ENCODE measurements at places on chromosomes 7 and 10.

DNA sequence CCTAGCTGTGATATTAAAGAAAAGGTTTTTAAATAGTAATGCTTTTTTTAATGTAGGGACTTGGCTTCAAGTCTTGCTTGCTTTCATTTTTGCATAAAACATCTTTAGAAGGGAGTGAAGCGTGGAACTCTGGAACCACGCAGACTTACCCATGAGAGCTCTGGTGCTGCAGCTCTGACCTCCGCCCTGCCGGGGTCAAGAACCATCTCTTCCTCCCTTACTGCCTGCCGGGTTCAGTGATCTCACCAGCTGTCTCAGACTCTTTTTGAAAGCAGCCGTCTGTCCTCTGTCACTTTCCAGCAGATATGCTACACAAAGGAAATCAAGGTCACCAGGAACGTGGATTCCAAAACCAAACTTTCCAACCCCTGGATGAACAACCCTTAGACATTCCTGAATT, 353.8 kb downstream of the GPR37 start:
- DNase-seq, result no peak

GRCh38 chr7:55119571-55119970, 100.8 kb downstream of the EGFR start:
- no peak for DNase-seq

- DNase-seq, result peak; percentile 54
Observed at GRCh38 chr10:96830511-96831199, 1.4 kb upstream of the LCOR start.

DNA sequence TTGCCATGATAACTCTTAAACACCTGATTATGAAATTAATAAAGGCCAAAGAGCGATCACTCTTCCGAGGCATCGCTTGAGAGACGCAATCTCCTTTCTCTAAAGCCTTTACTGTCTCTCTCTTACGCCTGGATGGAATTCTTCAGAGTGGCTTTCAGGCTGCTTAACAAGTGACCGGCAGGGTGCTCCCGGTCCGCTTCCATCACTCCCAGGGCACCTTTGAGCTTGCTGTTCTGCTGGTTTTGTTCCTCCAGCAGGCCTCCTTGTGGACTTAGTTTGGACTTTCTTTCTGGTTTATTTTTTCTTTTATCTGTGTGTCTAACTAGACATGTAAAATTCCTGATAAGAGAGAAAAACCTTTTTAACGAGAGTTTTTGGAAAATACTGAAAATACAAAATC, 60.9 kb downstream of the MRPL32 start:
- no peak for DNase-seq

DNA sequence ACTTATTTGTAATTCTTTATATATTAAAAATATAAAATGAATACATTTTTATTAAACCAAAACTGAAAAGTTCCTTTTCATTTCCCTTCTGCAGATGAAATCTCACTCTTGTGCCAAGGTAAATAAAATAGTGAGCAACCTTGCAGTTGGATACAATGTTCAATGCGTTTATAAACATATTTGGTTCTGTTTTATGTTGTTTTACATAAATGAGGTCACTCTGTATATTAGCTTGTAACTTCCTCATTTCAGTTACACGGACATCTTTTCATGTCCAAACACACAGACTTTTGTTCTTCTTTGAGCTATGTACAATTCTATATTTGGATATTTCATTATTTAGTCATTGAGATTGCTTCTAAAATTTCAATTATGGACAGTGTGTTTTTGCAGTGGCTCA, 107.7 kb downstream of the BBS9 start:
- DNase-seq, result no peak

DNA sequence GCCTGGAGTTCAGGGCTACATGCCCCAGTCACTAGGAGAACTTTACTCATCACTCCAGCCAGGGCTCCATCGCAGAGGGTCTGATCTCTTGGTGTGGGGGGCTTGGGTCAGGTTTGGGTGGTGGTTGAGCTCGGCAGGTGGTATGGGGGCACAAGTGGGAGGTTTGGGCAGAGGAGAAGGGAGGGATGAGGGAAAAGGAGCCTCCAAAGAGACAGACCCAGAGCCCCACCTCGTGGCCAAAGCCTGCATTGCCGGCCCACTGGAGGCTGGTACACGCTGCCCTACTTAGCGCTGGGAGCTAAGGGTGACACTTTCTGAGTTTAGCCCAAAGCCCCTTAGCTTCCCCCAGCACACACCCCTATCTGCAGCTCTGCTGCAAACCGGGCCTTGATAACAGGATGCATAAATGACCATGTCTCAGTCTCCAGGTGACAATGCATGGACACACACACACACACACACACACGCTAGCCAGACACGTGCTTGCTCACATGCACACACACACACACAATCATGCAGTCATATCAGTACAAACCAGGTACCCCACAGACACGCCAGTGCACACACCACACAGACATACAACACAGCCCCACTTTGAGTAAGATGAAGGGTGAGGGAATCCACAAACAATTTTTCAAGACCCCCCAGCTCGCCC, 14.7 kb downstream of the LZTS2 start:
- peak; percentile 62 for DNase-seq

DNA sequence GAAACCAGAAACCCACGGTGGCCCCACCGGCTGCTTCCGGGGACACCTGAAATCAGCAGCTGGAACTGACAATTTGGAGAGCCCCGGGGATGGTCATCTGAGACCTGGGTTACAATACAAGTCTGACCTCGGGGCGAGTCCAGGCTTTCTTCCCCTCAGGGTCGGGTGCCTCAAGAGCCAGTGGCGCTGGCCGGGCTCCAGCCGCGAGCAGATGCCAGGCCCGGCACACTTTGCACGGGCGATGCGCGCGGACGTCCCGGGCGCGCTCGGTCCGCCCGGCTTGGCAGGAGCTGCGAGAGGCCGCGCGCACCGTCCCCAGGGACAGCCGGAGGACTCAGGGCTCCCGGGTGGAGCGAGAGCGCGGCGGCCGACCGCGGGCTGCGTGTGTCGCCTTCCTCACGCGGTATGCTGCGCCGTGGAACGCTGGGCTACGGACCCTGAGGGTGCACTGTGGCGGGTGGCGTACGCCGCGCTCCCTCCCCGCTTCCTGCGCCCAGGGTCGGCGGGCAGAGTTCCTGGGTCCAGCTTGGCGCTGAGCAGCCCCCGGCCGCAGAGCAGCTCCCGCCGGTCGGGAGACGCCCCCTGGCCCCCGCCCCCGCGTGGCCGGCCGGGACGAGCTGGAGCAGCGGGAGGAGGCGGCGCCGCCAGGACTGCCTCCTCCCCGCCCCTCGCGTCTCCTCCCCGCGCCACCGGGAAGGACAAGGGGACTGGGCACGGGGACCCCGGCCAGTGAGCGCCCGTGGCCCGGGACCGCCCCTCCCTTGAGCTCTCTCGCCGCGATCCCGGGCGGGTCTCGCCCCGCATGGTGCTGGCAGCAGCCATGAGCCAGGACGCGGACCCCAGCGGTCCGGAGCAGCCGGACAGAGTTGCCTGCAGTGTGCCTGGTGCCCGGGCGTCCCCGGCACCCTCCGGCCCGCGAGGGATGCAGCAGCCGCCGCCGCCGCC, at the start of gene RBM20:
Gene RBM20, plus strand, starts transcription at position 684 of the 945 bp plus-strand sequence. Its CDS starts 119 bp downstream, at position 803.
- DNase-seq, result no peak

DNA sequence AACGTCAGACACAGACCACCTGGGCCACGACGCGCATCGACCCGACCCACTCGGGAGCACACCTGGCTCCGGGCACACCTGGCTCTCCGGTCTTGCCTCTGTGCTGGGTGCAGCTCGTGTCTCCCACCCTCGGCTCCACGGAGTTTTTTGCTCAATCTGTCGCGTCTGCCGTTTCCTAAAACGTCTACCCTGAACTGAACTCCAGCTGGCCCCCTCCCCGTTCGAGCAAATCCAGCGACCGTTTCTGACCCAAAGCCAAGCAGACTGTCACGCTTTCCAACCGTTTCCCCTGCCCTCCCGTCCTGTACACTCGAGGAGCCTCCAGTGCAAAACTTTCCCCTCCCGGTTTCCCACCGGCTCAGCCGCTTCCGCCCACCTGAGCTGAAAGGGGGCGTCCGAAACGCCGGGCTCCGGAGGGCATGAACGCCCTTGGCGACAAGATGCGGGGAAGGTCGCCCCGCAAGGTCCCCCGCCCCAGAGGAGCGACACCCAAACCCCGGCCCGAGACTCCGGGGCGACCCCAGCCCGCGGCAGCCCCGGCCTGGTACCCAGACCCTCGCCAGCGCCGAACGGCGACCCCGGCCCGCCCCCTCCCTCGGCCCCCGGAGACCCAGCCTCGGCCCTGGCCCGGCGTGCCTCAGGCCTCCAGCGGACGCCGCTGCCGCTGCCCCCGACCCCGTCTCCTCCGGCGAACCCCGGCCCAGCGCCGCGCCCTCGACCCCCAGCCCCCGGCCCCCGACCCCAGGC, 557 bp downstream of the CYTH3 start:
- no peak for DNase-seq

DNA sequence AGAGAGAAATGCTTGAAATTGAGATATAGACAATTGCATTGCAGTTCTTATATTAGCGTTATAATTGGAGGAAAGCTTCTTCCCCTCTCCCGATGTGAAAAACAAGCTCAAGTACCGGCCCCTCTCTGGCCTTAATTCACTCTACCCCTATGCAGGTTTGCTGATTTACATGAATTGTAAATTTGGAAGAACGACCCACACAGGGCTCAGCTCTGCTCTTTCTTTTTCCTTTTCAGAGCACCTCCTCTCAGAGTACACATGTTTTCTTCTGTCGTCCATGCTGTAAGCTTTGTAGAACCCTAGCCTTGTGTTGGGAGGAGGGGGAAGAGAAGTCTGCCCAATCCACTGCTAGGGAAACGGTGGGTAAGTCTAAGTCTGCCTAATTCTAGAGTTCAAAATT, 140.8 kb downstream of the IQUB start:
- no peak for DNase-seq

GRCh38 chr7:4129481-4130122, 552.5 kb upstream of the FOXK1 start:
- no peak for DNase-seq

GRCh38 chr10:102834143-102834542, 3.1 kb downstream of the CYP17A1 start:
- no peak for DNase-seq

DNA sequence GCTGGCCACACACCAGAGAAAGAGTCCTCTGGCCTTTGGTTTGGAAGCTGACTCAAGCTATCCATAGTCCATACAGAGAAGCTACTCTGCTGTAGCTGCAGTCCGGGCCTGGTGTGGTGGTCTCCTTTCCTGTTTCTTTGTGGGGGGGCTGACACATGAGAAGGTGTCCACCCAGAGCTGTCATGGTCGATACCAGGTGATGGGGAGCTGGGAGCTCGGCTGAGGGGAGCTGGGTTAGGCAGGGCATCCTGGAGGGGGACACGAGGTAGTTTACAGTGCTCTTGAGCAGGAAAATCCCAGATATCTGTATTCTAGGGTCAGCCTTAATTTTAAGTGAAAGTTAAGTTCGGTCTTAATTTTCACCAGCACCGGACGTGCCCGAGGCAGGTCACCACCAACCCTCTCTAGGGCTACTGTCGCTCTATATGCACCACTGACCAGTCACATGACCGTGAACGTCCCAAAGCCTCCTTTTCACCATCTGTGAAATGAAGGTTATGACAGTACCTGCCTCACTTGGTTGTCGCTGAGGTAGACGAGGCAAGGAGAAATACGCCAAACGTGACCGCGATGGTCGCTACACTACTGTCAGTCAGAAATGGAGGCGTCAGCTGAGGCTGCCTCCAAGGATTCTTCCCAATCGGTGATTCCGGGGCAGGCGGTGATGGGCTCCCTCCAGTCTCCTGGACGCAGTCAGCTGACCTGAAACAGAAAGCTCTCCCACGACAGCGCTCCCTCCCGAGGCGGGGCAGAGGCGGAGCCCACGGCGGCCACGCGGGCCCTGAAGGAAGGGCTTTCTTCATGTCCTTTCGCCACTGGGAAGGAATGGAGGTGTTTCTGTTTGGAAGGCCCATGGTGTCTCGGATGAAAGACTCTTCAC, 69.4 kb upstream of the SHH start:
- DNase-seq, result no peak

DNA sequence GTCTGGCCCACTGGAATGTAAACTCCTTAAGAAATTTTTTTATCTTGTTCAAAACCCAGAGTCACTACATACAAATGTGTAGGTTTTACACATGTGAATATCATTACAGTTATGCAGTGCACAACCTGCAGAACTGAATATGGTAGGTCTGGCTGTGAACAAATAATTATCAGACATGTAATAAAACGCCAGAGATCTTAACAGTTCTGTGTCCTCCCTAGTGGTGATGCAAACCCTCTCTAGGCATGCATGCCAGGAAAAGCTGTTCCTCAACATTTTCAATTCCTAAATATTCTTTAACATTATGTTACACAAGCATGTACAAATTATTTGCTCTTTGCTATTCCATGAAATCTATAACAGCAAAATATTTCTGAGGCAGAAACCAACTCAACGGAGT, 124.6 kb downstream of the IMMP2L start:
- no peak for DNase-seq

DNA sequence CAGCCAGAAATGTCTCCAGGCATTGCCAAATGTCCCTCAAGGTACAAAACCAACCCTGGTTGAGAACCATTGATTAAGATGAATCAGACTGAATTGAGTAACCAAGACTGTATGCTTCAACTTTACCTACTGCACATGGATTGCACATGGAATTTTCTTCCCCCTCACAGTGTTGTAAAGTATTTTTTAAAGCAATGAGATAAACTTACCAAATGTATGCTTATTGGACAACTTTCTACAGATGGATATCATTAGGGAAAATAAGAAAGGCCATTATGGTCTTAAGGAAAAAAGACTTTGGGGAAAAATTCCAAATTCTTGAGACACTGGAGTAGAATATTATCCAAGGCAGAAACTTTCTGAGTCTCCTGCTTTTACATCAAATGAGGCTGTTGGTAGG, 20.9 kb upstream of the MTPN start:
- no peak for DNase-seq

DNA sequence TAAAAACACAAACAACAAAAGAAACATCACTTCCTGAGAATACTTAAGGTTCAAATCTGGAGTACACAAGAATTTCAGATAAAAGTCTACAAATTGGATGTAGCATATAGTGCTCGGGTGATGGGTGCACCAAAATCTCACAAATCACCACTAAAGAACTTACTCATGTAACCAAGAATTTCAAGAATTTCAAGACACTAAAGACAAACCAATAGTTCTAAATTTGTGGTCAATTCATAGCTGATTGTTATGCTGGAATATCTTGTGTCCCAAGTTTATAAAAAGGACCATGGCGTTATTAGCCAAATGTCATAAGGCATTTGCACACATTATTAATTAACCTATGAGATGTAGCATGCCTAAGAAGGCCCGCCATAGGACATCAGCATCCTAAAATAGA, 1204.1 kb upstream of the AUTS2 start:
- no peak for DNase-seq

- no peak for DNase-seq
Observed at GRCh38 chr10:128422999-128423398, 296.8 kb upstream of the MKI67 start.

- DNase-seq, result no peak
Observed at GRCh38 chr7:131284702-131285419, 42.8 kb upstream of the MKLN1 start.

All from stimulated activated CD4-positive, alpha-beta T cell treated with anti-CD3 and anti-CD28 coated beads, Interleukin-1b, Interleukin-23, amount 100 ng/mL, for 1 hour (primary cell).